ENCODE measurements at places on chromosomes 11 and 22. TPM values are rescaled to one million over a fixed set of nuclear protein-coding genes. Genes with fewer than 3 reads are reported as not detected.

GRCh38 chr11:12863605-12864121 lies 145.5 kb upstream of the RASSF10 start:
- H3K4me3 ChIP-seq, result no peak overlapping the region
- no peak for DNase-seq
- H3K36me3 ChIP-seq, result no peaks in the 10 kb centered on the region
- H3K27ac ChIP-seq, result no peak overlapping the region

DNA sequence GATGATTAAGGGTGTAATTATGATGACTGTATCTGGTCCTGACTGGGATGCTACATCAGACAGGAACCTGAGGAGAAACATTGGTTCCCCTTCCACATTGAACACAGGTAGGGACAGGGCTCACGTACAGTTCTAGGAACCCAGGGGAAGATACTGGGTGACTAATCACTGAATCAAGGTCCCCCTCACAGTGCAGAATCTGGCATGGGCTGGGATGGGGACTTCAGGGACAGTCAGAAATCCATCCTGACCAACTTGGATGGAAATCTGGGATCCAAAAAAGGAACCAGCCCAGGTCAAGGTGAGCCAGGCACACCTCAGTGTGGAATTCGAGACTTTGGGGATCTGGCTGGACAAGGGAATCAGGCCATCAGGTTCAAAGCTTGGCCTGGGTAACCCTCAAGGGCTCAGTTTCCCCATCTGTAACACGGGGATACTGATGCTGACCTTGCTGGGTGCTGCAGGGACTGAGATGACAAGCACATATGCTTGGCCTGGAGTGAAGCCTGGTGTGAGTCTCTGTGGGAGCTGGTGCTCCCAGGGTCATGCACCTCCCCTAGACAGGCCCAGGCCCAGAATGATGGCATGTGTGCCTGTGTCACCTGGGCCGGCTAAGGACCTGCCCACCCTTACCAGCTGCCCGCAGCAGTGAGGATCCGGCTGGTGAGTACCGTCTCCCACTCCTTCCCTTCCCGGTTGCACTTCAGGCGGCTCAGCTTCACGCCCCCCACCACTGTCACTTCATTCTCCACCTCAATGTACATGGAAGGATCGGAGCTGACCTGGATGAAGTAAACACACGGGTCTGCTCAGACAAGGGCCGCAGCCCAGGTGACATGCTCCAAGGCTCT lies 67.4 kb upstream of the CLTCL1 start:
- H3K4me3 ChIP-seq, result no peak overlapping the region
- no peak overlapping the region for H3K27ac ChIP-seq
- no peaks in the 10 kb centered on the region for H3K36me3 ChIP-seq
- no peaks in the 10 kb centered on the region for H3K27me3 ChIP-seq
- H3K4me1 ChIP-seq, result no peaks in the 10 kb centered on the region
- DNase-seq, result no peak

ASPHD2 gene
- total RNA-seq, result 0.39 TPM

- no peaks in the 10 kb centered on the region for H3K27me3 ChIP-seq
- peak overlapping the region; percentile 40 for H3K27ac ChIP-seq
- H3K4me1 ChIP-seq, result no peaks in the 10 kb centered on the region
- H3K36me3 ChIP-seq, result peaks cover 45% of the 10 kb centered on the region
- H3K4me3 ChIP-seq, result no peak overlapping the region
These were observed 27.3 kb downstream of the CTR9 start for GRCh38 chr11:10778217-10778970.

KCNE3 gene
- 7.0 TPM for total RNA-seq

C11orf91 gene
- not detected for total RNA-seq

DNA sequence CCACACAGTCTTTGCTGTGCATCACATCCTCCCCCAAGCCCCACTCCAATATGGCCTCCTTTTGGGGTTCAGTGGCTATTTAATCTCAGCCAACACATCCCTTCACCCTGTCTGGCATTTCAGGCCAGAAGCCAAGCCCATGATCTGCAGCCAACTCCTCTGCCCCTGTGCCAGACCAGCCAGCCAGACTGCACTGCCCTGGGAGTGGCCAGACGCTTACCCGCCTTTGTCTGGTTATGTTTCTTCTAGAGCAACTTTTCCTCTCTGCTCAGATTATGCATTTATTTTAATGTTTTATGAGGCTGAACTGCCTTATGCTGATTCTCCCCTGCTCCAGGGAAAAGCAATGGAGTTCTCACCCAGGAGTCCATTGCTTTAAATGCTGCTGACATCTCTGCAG lies 206.7 kb upstream of the TBCEL start:
- H3K27ac ChIP-seq, result no peak overlapping the region
- H3K4me1 ChIP-seq, result no peaks in the 10 kb centered on the region
- H3K4me3 ChIP-seq, result no peak overlapping the region
- peak; percentile 68 for DNase-seq
- H3K36me3 ChIP-seq, result no peaks in the 10 kb centered on the region
- H3K27me3 ChIP-seq, result no peaks in the 10 kb centered on the region

BIRC3 gene
- 3.4 TPM for total RNA-seq

GRCh38 chr11:71491940-71492339 lies 35.1 kb upstream of the KRTAP5-7 start:
- no peaks in the 10 kb centered on the region for H3K4me1 ChIP-seq
- H3K36me3 ChIP-seq, result no peaks in the 10 kb centered on the region
- H3K27ac ChIP-seq, result no peak overlapping the region
- DNase-seq, result no peak

ZNF280B gene
- 3.7 TPM for total RNA-seq

EWSR1 gene
- 230 TPM for total RNA-seq

HBD gene
- not detected for total RNA-seq

DNA sequence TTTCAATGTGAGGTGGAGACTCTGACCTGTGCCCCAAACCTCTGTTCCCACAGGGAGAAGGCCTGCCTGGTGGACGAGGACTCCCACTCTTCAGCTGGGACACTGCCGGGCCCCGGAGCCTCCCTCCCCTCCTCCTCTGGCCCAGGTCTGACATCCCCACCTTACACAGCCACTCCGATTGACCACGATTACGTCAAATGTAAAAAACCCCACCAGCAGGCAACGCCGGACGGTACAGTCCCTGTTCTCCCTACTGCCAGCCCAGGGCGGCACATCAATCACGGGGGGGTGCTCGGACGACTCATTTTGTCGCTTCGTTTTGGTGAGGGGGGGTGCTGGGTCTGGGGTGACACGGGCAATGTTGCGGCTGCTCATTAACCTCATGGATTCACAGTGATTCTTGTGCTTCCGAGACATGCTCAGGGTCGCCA lies 83.3 kb upstream of the SUSD2 start:
- no peak for DNase-seq
- H3K4me3 ChIP-seq, result no peak overlapping the region
- H3K4me1 ChIP-seq, result peaks cover under 1% of the 10 kb centered on the region

TMEM86A gene
- total RNA-seq, result 22.7 TPM

MRGPRX4 gene
- not detected for total RNA-seq

- no peak for DNase-seq
- no peak overlapping the region for H3K4me3 ChIP-seq
- no peaks in the 10 kb centered on the region for H3K27me3 ChIP-seq
These were observed 675.3 kb downstream of the BRD1 start for GRCh38 chr22:49152127-49152938.

DNA sequence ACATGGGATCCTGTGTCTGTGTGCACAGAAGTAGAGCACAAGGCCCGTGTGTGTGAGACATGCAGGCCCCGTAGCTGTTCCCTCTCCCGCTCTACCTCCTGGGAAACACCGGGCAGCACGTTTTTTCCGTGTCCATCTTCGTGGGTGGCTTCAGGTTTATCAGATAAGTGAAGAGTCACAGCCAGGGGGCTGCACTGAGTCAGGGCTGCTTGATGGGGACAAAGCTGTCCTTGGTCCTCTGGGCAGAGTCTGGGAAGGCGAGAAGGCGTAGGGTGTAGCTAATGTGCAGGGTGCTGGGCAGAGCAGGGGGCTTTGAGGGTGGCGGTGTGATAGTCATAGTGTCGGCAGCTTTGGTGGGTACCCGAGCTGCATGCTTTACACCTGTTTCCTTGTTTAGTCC lies 23.7 kb downstream of the INCENP start:
- H3K36me3 ChIP-seq, result peaks cover 53% of the 10 kb centered on the region
- no peak overlapping the region for H3K27ac ChIP-seq
- DNase-seq, result peak; percentile 16
- no peaks in the 10 kb centered on the region for H3K4me1 ChIP-seq
- H3K4me3 ChIP-seq, result no peak overlapping the region

OVCH2 gene
- not detected for total RNA-seq

DNA sequence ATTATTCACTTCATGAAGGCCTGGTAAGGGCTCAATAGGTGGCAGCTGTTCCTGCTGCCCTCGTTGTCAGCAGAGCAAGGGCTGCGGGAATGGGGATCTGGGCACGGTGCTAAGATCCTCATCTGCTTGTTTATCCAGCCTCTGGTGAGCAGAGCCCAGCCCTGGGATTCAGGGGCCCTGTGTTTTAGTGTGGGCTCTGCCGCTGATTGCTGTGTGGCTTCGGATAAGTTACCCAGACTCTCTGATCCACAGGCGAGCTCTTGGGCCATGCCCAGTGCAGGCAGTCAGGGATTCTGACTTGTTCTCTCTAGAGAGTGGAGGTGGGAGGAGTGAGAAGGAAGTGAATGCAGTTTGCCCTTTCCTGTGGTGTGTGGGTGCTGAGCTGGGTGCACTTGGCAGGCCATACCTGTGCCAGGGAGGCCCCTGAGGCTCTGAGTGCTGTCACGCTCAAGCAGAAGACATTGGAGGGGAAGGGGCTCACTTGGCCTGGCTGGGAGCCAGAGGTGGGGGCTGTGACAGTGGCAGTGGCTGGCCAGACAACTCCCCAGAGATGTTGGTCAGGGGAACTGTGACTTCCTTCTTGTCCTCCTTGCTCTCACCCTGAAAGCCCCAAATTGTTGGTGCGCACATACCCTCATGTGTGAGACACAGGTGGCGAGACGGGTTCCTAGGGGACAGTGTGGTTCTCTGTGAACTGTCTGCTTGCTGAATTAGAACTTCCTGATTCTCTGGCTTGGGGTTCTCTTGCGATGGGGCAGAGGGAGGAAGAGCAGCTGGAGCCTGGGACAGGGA lies 43.7 kb downstream of the CD82 start:
- no peaks in the 10 kb centered on the region for H3K4me1 ChIP-seq
- no peaks in the 10 kb centered on the region for H3K27me3 ChIP-seq
- H3K4me3 ChIP-seq, result no peak overlapping the region
- no peak for DNase-seq
- no peak overlapping the region for H3K27ac ChIP-seq

GRCh38 chr11:67277231-67277961 lies 11.1 kb downstream of the GRK2 start:
- H3K4me1 ChIP-seq, result peaks cover 72% of the 10 kb centered on the region
- DNase-seq, result peak; percentile 82
- H3K4me3 ChIP-seq, result no peak overlapping the region
- no peaks in the 10 kb centered on the region for H3K27me3 ChIP-seq
- H3K27ac ChIP-seq, result peak overlapping the region; percentile 63

GRCh38 chr11:16030664-16031063 lies 325.7 kb downstream of the SOX6 start:
- H3K4me3 ChIP-seq, result no peak overlapping the region
- no peaks in the 10 kb centered on the region for H3K36me3 ChIP-seq

POU2F3 gene
- total RNA-seq, result 0.17 TPM

FOLR1 gene
- 0.78 TPM for total RNA-seq

GRCh38 chr22:39474351-39475111 lies 17.7 kb downstream of the MGAT3 start:
- H3K4me3 ChIP-seq, result no peak overlapping the region
- DNase-seq, result no peak
- no peaks in the 10 kb centered on the region for H3K36me3 ChIP-seq
- no peaks in the 10 kb centered on the region for H3K4me1 ChIP-seq

Data from adrenal gland (tissue), 19 donors.